B cell (primary cell): ENCODE measurements at places on chromosomes 3 and 15. TPM values are rescaled to one million over a fixed set of nuclear protein-coding genes. Genes with fewer than 3 reads are reported as not detected.

The ITIH4 gene
- total RNA-seq, result 38.5 and 38.7 TPM in 2 replicates

DNA sequence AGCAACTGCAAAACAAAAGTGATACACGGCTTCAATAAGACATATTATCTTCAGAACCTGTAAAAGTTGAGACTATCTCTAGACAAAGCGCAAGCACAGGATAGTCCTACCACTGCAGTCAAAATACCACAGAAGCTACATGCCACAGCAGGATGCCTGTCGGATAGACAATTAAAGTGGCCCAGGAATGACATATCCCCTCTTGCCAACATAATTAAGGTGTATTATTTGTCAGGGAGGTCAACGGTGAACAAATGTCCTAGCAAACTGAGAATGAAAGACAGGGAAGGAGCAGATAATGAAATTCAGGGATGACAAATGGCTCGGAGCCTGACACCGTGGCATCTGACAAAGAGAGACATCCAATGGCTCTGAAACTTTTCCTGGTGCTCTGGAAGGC is 185.7 kb downstream of the MECOM start:
- DNase-seq, result no peak

The SLC33A1 gene
- total RNA-seq, result 26.9 and 29.4 TPM in 2 replicates

- no peak for DNase-seq
These were observed 9.1 kb upstream of the OXTR start for GRCh38 chr3:8778475-8778874.

DNA sequence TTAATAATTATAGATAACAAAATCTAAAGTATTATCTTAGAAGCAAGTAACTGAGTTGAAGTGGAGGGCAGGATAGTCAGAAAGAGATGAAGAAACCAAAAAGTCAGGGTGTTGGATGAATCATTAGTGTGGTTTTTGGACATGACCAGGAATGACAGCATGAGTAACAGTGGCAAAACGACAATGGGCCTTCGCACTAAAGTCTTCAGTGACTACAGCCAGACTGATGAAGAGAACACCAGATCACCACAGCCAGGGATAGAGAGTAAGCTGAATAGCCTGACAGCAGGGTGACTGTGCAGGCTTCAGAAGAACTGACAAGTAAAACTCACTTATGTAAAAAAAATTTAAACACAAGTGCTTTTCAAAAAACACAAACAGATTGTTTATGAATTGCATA is 96.0 kb upstream of the MELTF start:
- DNase-seq, result no peak

- DNase-seq, result no peak
These were observed 324.6 kb downstream of the MAGI1 start for GRCh38 chr3:65714134-65714533.

GRCh38 chr15:66563126-66563525 is 2.7 kb downstream of the LCTL start:
- DNase-seq, result no peak

DNA sequence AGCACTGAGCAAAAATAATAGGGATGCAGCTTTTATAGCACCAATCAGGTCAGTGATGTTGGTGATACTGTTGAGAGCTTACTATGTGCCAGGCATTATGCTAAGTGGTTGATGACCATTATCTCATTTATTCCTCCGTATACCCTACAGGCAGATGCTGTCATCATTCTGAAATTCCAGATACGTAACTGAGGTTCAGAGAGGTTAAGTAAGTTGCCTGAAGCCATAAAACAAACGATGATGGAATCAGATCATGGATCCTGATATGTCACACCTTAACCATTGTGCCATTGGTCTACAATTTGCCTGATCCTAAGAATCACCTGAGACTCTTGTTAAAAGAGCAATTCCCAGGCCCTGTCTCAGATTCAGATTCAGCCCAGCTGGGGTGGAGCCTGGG is 49.5 kb downstream of the ST6GAL1 start:
- no peak for DNase-seq

The EMC7 gene
- total RNA-seq, result 28.8 and 29.9 TPM in 2 replicates

The LTF gene
- total RNA-seq, result 0.22 TPM in 1 of 2 replicates, not detected in the other

DNA sequence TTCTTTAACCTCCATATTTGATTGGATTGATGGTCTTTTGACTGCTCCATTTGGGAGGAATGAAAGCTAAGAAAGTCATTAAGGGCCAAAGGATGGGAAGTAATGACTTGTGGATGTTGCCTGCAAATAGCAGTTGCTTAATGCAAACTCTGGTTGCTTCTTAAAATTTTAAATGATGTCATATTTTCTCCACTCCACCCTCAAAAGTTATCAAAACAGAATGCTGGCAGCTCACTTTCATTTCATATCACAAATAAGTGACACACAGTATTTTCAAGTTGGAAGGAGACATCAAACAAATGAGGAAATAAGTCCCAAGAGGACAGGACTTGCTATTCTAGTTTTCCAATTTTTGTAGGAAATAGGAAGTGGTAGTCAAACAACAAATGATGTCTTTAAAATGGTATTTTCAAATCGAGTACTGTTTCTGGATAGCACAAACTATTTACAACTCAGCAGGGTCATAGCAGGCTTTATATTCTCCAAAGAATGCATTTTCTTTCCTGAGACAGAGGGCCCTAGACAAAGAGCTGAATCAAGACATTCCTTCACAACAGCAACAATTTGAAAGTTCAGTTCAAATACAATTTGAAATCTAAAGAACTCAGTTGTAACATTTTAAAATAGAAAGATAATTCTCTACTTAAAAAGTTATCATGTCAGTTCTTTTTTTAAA is 165.1 kb upstream of the UBE2E1 start:
- no peak for DNase-seq

- DNase-seq, result no peak
These were observed 88.8 kb upstream of the P3H2 start for GRCh38 chr3:190209533-190209932.

DNA sequence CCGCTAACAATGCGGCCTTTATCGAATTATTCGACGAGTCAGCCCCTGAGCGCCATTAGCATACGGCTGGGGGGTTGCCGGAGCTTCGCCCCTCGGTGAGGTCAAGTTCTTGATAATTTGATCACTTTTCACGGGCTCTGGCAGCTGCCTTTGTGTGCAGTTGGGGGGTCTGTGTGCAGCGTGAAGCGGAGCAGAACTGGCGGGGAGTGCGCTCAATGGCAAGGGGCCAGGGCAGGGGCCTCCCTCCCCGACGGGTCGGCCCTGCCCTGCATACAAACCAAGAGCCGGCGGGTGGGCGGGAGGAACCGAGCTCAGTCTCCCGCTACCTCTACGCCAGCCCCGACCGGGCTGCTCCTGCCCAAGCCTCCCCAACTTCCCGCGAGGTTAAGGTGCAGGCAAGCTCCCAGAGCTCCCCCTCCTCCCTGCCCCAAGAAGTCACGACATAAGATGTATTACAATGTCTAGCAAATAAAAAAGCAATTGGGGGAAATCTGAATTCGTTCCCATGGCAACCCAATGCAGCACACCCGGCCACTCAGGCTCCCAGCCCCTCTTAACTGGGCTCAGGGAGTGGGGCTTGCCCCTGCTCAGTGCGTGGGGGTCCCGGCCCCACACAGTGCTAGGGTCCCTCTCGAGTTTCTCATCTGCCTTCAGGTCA is 34.1 kb upstream of the POLG start:
- DNase-seq, result no peak

The EFCC1 gene
- not detected in 2 replicates for total RNA-seq

The ACVR2B gene
- 3.9 and 4.2 TPM in 2 replicates for total RNA-seq

DNA sequence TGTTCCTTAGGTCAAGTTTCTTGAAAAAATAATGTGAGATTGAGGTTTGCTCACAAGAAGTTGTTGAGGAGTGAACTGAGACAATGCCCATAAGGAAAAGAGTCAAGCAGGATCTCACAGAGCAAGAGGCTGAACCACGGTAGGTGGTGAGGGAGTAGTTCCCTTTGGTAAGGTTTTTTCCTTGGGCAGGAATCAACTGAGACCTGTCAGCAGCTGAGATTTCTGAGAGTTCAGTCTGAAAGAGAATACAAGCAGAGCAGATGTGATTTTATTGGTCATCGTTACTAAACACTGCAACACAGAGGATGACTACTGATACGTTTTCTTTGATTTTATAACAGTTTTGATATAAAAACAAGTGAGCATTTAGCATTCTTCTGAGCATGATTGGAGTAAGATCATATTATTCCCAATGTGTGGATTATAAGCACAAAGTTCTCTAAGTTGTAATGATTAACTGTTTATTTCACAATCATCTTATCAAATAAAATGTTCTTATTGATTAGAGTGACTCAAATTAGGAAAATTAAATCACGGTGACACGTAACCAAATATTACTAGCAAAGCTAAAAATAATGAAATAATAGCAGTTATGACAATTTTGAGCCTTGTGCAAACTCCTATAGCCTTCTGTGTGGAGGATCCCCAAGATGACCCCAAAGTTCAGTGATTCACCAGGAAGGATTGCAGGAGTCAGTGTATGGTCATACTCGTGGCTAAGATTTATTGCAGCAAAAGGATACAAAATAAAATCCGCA is 346.2 kb upstream of the ZNF717 start:
- DNase-seq, result no peak

GRCh38 chr3:144553301-144553700 is 581.7 kb downstream of the DIPK2A start:
- DNase-seq, result no peak

GRCh38 chr3:61613666-61614065 is 52.3 kb downstream of the PTPRG start:
- no peak for DNase-seq

The HYAL2 gene
- total RNA-seq, result 2.8 and 4.2 TPM in 2 replicates

The C3orf22 gene
- total RNA-seq, result not detected in 2 replicates

- DNase-seq, result no peak
These were observed 76.0 kb upstream of the PRR20G start for GRCh38 chr3:127363891-127364290.
